ENCODE measurements at places on chromosomes 6 and 20.

DNA sequence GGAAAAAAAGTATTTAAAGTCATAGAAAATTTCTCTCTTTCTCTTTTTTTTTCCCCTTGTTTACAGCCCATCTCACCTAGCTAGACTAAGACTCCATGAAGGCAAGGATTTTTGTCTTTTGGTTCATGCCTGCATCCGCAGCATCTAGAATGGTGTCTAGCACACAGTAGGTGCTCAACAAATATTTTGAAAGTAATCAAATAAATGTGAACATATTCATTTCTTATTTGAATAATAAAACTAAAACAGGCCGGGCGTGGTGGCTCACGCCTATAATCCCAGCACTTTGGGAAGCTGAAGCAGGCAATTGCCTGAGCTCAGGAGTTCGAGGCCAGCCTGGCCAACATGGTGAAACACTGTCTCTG lies 4.7 kb upstream of the ZNF341 start:
- DNase-seq: no peak

DNA sequence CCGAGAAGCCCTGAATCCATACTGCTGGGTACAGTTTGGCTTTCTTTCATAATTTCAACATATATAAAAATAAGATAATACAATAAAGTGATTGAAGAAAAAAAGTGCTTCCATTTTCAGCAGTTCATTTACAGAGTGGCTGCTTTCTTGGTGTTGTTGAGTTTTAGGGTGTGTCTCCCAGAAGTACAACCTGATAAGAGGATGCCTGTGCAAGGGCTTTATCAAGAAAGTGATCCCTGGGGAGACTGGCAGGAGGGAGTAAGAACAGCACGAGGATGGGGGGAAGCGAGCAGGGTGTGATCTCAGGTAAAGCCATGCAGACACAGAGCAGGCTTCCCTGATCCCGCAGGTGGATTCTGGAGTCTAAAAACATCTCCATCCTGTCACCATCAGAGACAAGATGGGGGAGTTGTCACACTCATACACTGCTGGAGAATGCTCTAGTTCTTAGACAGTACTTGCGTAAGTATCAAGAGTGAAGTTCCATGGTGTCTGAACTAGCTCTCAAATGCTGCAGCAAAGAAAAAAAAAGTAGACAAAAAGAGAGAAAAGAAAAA lies 395.9 kb downstream of the CDH26 start:
- peak; percentile 5 for DNase-seq

DNA sequence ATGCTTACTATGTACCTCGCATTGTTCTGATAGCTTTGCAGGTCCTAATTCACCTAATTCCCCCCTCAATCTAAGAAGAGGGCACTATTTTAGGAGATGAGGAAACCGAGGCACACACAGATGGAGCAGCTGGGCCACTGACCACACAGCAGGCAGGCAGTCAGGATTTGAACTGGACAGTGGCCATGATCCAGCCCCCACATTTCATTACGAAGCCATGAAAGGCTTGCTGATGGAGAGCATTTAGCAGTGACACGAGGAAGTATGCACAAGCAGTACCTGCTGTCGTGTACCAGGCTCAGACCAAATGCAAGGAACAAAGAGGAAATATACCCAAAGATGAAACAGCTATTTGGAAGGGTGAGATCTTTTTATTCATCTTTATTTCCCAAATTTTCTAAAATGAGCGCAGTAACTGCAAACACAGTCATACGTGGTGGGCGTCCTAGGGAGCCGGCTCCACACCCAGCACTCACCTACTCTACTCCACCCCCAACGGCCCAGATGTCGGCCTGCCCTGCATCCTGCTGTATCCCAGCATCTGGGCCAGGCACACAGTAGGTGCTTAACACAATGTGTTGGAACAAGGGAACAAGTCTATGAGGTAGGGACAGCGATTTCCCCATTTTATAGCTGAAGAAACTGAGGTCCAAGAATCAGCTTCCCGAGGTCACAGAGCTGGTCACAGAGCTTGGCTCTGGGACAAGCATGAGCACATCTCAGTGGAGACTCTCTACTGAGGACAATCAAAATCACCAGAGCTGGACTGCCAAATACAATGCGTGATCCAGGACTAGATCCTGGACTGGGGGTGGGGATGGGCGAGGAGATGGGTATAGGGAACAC lies 15.0 kb downstream of the PREX1 start:
- DNase-seq: no peak

DNA sequence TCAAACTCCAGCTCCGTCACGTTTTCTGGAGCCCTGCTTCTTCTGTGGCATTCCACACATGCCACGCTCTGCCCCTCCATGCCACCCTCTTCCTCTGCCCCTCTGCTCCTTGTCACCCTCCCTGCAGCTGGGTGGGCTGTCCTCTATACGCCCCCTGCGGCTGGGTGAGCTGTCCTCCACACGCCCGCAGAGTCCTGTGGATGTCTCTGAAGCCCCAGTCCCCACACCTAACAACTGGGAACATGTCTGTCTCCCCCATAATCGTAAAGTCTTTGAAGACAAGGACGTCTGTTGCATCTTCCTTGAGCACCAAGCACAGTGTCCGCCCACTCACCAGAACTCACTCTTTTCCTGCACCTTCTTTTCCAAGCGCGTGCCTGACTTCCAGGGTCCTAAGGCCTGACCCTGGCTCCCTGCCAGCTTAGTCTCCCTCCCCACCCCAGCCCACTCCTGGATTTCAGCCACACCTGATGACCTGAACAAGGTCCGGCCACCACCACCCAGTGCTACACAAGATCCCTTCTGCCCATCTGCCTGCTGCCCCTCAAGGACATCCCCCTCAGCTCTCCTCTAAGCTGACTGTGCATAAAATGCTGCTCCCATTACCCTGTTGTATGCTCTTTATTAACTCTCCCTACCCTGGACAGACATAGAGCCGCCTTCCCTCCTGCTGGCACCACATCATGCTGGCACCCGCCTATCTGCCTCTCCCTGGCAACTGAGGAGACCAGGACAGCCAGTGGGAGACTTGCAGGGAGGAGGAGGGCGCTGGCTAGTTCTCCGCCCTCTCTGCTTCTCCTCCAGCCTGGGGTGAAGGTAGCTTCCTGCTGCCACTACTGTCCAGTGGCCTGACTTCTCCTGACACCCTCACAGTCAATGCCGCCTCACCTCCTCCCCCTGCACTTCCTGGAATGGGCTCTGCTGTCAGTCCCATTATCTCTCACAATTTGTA lies 10.7 kb upstream of the PRR18 start:
- DNase-seq: no peak

- DNase-seq: no peak
Measured at GRCh38 chr6:63561288-63561687, 11.0 kb upstream of the LOC128125822 start.

- no peak for DNase-seq
Measured at GRCh38 chr20:47597090-47597489, 95.4 kb downstream of the NCOA3 start.

- DNase-seq: no peak
Measured at GRCh38 chr6:136137739-136138402, 112.2 kb downstream of the MTFR2 start.

- DNase-seq: no peak
Measured at GRCh38 chr6:88004707-88005106, 42.9 kb upstream of the SPACA1 start.

DNA sequence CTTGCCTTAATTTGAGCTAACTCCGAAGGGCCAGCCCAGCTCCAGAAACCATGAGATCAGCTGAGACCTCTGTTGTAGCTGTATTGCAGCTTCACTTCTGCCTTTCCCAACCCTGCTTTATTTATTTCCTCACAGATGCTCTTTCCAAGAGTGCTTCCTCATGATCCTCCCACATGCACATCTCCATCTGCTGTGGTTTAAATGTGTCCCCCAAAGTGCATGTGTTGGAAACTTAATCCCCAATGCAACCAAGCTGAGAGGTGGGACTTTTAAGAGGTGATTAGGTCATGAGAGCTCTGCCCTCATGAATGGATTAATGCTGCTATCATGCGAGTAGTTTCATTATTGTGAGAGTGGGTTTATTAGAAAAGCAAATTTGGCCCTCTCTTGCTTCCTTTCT lies 164.4 kb upstream of the TAB2 start:
- DNase-seq: no peak

- peak; percentile 66 for DNase-seq
Measured at GRCh38 chr6:130018744-130019325, 454 bp downstream of the L3MBTL3 start.

GRCh38 chr6:34665019-34665418 lies 31.5 kb downstream of the ILRUN start:
- DNase-seq: no peak

DNA sequence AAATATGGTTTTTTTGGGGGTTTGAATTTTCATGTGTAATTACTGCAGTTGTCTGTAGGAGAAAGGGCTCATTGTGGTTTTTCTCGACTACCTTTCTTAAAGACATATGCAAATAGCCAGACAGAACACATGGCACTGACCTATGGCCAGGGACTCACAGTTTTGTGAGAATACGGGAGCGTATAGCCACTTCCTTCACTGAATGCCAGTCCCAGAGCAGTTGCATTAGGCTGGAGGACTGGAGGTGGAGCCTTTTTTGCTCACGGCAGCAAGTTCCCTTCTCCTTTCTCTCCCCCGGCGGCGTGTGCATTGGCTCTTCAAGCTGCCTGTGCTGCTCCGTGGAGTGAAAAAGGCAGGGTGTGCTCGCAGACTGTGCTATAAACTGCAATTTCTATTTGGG lies 114.9 kb downstream of the AKAP7 start:
- peak; percentile 79 for DNase-seq

DNA sequence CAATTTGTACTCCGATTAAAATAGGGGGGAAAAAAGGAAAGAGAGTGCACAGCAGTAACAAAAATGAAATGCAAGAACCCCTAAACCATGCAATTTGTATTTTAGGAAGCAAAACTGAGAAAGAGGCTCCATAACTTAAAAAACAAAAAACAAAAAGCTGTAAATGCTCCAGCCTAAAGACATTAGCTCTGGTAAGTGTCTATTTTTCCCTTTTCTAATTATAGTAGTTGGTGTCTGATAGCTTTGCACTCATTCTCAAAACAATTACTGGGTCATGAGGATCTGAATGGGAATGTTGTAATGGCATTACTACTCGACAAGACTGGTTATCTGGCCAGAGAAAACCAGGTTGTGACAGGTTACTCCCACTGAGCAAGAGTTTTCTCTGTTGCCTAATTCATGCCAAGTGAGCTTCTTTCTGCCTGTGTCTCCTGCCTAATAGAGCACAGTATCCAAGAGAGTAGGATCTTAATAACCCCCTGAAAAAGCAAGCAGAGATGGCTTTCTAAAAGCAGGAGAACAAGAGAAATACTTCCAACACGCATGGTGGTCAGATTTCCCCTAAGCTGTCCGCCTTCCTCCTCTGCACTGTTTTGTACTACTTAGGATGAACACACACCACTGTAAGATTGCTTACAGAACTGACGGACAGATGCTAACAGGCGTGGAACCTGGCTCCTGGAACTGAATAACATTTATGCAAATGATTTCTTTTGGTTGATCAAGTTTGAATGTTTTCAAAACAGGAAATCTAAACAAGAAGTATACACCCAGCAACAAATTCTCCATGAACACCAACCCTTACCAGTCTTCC lies 86.4 kb downstream of the FKBP5 start:
- no peak for DNase-seq

DNA sequence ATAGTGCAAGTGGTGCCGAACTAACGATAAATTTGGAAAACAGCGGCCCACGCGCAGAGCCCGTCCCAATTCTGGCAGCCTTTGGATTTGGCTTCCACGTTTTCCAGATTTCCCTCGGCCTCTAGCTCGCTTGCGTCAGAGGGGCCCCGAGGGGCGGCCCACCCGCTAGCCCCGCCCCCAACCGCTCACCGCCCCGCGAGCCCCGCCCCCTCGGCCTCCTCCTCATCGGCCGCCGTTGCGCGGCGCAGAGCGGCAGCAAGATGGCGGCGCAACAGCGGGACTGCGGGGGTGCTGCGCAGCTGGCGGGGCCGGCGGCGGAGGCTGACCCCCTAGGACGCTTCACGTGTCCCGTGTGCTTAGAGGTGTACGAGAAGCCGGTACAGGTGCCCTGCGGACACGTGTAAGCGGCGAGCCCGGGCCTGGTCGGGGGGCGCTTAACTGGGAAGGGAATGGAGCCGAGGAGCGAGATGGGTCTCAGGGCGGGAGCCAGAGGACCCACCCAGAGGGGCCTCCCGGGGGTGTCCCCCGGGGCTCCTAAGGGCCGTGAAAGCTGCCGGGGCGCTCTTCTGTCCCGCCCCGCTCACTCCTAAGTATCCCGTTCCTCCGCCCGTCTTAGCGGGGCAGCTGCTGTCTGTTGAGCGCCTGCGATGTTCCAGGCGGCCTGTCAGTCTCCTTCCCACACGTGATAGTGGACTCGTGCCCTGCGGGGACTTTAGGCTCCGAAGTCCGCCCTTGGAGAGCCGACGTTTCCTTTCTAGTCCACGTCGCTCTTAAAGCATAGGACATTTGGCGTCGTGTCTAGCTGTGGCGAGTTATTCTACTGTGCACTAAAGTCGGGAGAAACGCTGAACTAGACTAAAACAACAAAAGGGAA lies at the start of gene RNF114:
Gene RNF114, plus strand, starts transcription at position 245 of the 874 bp plus-strand sequence. Its CDS starts 16 bp downstream, at position 261.
- DNase-seq: peak; percentile 90

GRCh38 chr6:125930765-125931418 lies 25.7 kb upstream of the HINT3 start:
- no peak for DNase-seq

DNA sequence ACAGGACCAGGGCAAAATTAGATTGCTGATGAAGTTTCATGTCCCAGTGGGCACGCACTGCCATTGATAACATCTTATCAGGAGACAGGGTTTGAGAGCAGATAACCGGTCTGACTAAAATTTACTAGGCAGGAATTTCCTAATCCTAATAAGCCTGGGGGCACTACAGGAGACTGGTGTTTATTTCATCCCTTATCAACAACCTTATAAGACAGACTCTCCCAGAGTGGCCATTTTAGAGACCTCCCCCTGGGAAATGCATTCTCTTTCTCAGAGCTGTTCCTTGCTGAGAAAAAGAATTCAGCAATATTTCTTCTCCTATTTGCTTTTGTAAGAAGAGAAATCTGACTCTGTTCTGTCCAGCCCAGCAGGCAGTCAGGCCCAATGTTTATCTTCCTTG lies 423.4 kb upstream of the IMPG1 start:
- DNase-seq: no peak

DNA sequence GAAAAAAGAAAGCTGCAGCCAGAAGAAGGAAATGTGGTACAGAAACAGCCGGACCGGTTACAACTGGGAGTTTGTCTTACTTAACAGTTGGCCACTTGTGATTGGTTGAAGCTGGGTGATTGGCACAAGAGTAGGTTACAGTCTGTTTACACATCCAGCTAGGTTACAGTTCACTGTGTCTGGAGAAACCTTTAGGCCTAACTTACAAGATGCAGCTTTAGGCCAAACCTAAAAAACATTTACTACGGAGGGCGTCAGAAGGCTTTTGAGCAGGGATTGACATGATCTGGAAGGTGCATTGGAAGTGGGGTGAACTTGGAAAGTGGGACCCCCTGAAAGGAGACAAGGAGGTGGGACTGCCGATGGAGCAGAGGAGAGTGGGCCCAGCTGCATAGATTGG lies 122.3 kb downstream of the BANF2 start:
- peak; percentile 92 for DNase-seq

GRCh38 chr6:140062043-140063020 lies 687.9 kb upstream of the CITED2 start:
- peak; percentile 27 for DNase-seq

- peak; percentile 73 for DNase-seq
Measured at GRCh38 chr6:35496036-35496840, 641 bp downstream of the TEAD3 start.
